Left ventricle myocardium inferior (tissue), 1 donor: ENCODE measurements at places on chromosomes 16 and 17. TPM values are rescaled to one million over a fixed set of nuclear protein-coding genes. Genes with fewer than 3 reads are reported as not detected.

DNA sequence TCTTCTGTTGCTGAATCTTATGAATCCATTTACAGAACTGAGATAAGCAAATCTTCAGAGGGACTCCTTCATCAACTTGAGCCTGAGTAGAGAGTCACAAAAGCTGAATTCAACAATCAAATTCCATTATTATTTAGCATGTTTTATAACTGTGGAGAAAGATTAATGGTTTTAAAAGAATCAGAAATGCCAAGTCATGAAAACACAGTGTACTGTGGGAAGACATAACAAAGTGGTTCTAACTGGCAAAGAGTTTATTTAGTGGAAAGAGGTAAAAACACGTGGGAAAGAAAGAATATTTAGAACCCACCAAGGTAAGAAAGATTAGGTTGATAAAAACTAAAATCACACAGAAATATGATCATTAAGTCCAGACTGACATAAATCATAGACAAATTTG is 5.0 kb downstream of the ERI2 start:
- peaks cover 24% of the 10 kb centered on the region for H3K4me1 ChIP-seq
- no peak overlapping the region for H3K4me3 ChIP-seq
- H3K36me3 ChIP-seq = peaks cover 32% of the 10 kb centered on the region
- H3K27ac ChIP-seq = no peak overlapping the region

DNA sequence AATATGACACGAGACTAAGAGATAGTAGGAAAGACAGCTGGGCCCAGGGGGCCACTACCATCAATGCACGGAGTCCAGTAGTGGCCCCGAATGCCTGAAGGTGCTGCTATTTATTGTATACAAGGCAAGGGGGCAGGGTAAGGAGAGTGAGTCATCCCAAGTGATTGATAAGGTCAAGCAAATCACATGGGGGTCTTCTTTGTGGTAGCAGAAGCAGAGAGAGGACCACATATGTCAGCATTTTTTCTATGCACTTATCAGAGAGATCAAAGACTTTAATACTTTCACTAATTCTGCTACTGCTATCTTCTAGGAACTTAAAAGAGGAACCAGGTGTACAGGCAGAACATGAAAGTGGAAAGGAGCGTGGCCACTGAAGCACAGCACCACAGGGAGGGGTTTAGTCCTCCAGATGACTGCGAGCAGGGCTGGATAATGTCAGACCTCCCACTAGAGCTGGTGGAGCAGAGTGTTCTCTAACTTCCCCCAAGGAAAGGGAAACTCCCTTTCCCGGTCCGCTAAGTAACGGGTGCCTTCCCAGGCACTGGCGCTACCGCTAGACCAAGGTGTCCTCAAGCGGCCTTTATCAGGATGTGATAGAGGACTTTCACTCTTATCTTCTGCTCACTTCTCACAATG is 26.4 kb upstream of the ARL4D start:
- peak overlapping the region; percentile 1 for H3K4me3 ChIP-seq
- DNase-seq = peak; percentile 40
- no peaks in the 10 kb centered on the region for H3K36me3 ChIP-seq

DNA sequence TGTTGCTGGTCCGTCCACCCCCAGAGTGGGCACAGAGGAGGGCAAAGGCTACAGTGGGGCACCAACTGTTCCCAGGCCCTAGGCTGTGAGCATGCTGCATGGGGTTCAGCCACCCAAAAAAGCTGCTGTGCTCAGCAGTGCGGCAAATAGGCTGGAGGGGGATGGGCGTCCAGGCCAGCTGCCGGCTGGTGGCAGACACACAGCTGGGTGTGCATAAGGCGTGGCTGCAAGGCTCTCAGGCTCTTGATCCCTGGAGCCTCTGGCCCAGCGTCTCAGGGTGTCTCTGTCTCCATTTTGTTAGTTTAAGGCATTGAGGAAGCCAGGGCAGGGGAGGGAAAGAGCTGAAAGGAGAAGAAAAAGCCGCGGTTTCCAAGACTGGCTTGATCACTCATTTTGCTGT is 8.8 kb downstream of the RPL19 start:
- H3K27ac ChIP-seq = peak overlapping the region; percentile 50
- peaks cover 38% of the 10 kb centered on the region for H3K4me1 ChIP-seq
- DNase-seq = no peak
- peak overlapping the region; percentile 66 for H3K4me3 ChIP-seq

DNA sequence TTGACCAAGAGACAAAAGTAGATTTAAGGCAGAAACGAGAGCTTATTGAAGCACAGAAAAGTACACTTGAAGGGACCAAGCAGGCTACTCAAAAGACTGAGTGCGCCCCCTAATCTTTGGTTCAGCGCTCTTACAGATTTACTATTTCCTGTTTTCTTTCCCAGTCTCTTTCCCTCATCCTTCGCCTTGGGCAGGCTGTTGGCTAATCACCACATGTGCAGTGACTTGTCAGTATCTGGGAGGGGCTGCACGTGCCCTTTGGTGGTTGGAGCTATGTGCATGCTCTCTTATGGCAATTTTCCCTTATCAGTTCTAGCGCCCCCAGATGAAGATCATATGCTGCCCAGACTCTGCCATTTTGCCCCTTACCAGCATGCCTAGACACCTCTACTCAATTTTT is 35.4 kb upstream of the SHISA6 start:
- no peaks in the 10 kb centered on the region for H3K4me1 ChIP-seq
- no peak for DNase-seq
- H3K36me3 ChIP-seq = no peaks in the 10 kb centered on the region
- H3K27ac ChIP-seq = no peak overlapping the region
- H3K4me3 ChIP-seq = no peak overlapping the region
- no peaks in the 10 kb centered on the region for H3K27me3 ChIP-seq

- peaks cover 12% of the 10 kb centered on the region for H3K4me1 ChIP-seq
- H3K4me3 ChIP-seq = no peak overlapping the region
- no peaks in the 10 kb centered on the region for H3K27me3 ChIP-seq
- no peak for DNase-seq
- peaks cover 6% of the 10 kb centered on the region for H3K36me3 ChIP-seq
- no peak overlapping the region for H3K27ac ChIP-seq
Observed at GRCh38 chr17:81189670-81190530, 23.9 kb upstream of the AATK start.

DNA sequence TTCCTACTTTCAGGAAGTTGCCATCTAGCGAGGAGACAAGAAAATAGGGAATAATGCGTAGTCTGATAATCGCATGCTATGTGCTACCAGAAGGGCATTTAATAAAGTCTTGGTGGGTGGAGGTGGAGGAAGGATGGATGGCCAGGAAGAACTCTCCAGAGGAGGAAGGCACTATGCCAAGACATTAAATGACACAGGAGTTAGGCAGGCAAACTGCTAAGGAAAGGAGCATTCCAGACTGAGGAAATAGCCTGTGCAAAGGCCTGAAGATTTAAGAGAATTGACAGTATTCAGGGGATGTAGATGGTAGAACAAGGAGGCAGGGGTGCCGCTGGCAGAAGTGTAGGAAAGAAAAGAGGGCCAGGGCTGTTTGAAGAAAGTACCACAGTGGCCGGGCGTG is 19.3 kb upstream of the ARHGAP44 start:
- DNase-seq = no peak
- no peak overlapping the region for H3K27ac ChIP-seq
- H3K4me1 ChIP-seq = peaks cover 13% of the 10 kb centered on the region
- H3K36me3 ChIP-seq = no peaks in the 10 kb centered on the region
- no peaks in the 10 kb centered on the region for H3K27me3 ChIP-seq

DNA sequence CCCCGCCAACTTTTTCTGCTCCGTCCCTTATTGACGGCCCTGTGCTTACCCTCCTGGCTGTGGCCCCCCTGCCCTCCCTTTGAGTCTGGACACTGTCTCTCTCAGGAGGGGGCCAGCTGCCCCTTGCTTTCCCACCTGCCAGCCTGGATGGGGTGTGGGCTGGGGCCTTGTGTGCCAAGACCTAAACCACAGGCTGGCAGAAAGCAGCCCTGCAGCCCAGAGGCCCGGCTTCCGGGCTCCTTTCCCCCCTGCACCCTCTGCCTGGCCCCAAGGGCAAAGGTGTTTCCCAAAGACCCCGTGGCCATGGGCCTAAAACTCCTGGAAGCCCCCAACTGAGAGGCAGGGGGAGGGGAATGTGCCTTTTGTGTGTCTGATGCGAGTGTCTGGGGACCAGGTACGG is 17.5 kb downstream of the GPT2 start:
- H3K4me1 ChIP-seq = peaks cover 19% of the 10 kb centered on the region
- H3K27me3 ChIP-seq = no peaks in the 10 kb centered on the region
- no peak for DNase-seq
- H3K27ac ChIP-seq = no peak overlapping the region
- H3K4me3 ChIP-seq = no peak overlapping the region
- no peaks in the 10 kb centered on the region for H3K36me3 ChIP-seq

DNA sequence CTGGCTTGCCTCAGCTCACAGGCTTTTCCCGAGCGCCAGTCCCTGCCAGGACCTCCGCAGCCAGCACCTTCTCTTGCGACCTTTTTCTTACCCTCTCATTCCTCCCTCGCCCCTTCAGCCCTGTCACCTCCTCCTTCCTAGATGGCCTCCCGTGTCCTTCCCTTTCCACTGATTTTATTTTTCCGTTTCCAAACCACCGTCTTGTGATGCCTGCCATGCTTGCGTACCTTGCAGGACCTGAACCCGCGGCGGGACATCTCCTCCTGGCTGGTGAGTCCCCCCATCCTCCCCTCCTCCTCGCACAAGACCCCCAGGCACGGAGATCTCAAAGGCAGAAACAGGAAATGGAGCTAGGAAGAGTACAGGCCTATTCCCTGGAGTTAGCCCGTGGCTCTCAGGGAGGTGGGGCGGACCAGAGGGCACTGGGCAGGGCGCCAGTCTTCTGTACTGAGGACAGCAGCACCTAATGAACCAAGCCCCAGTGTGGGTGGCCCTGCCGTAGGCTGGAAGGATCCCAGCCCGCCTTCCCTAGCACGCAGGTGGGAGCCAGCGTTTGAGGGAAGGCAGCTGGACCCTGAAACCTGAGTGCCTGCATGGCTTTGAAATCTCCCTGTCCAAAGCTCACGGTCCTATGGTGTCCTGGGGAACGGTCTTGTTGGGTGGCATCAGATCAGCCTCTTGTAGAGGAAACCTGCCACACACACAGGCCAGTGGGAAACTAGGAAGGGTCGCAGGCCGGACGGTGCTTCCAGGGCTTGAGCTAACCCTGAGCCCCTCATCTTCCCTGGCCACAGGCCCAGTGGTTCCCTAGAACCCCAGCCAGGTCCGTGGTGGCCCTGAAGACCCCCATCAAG is 612 bp downstream of the CISD3 start:
- peak; percentile 84 for DNase-seq
- H3K4me3 ChIP-seq = peak overlapping the region; percentile 81
- H3K4me1 ChIP-seq = peaks cover 71% of the 10 kb centered on the region
- no peaks in the 10 kb centered on the region for H3K27me3 ChIP-seq
- H3K27ac ChIP-seq = peak overlapping the region; percentile 97

- H3K27me3 ChIP-seq = no peaks in the 10 kb centered on the region
- H3K36me3 ChIP-seq = no peaks in the 10 kb centered on the region
- no peak overlapping the region for H3K27ac ChIP-seq
Observed at GRCh38 chr17:66397486-66397885, 95.1 kb downstream of the PRKCA start.

DNA sequence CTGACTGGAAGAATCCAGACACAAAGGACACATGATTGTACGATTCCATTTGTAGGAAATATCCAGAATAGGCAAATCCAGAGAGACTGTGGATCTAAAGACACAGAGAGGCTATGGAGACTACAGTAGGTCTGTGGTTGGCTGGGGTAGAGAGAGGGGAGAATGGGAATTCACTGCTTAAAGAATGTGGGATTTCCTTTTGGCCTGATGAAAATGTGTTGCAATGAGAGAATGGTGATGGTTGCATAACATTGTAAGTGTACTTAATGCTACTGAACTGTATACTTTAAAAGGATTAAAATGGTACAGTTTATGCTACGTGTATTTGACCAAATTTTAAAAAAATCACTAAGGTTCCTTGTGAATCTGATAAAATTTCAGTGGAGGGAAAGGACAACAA is 62.1 kb downstream of the GPRC5B start:
- H3K27ac ChIP-seq = no peak overlapping the region
- DNase-seq = no peak
- H3K36me3 ChIP-seq = peaks cover 7% of the 10 kb centered on the region
- no peak overlapping the region for H3K4me3 ChIP-seq

- H3K4me3 ChIP-seq = no peak overlapping the region
- peaks cover 18% of the 10 kb centered on the region for H3K4me1 ChIP-seq
- no peak for DNase-seq
- H3K27me3 ChIP-seq = no peaks in the 10 kb centered on the region
- no peak overlapping the region for H3K27ac ChIP-seq
- H3K36me3 ChIP-seq = no peaks in the 10 kb centered on the region
Observed at GRCh38 chr17:57412520-57413096, 156.3 kb downstream of the MSI2 start.

DNA sequence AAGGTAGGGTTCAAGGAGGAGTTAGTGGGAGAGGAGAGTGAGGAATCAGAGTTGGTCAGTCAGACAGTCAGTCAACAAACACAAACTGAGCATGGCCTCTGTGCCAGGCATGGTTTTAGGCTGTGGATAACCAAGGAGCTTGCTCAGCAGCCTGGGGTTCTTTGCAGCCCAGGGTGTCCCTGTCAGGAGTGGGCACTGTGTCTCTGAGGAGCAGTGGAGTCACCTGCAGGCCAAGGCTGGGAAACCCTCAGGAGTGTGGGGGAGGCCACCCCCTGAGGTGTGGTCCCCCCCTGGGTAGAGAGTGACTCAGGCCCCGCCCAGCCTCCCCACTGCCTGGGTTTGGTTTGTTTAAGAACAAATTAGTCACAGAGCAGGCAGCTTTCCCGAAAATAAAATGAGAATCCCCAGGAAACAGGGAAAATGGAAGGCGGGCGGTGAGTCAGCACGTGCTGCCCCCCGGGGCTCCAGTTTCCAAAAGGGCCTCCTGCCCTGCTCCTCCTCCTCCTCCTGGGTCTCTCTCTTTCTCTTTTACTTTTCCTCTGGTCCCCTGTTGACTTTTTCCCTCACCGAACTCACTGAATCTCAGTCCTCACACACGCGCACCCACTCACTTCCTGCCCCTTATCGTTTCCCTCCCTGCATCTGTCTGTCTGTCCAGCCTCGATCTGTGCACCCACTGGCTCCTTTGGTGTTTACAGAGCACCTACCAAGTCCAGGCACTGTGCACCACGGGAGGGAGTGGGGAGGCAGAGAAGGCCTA is 44.3 kb downstream of the SOCS3 start:
- peaks cover 47% of the 10 kb centered on the region for H3K4me1 ChIP-seq
- H3K4me3 ChIP-seq = peak overlapping the region; percentile 15
- peak overlapping the region; percentile 78 for H3K27ac ChIP-seq
- no peaks in the 10 kb centered on the region for H3K27me3 ChIP-seq
- no peaks in the 10 kb centered on the region for H3K36me3 ChIP-seq
- DNase-seq = peak; percentile 76

- peaks cover 87% of the 10 kb centered on the region for H3K27me3 ChIP-seq
- peaks cover 19% of the 10 kb centered on the region for H3K4me1 ChIP-seq
- no peaks in the 10 kb centered on the region for H3K36me3 ChIP-seq
- no peak for DNase-seq
- no peak overlapping the region for H3K4me3 ChIP-seq
Observed at GRCh38 chr17:9643611-9644010, 1.7 kb upstream of the USP43 start.

The KRT33B gene
- not detected for total RNA-seq

The PPP1R27 gene
- 0.25 TPM for total RNA-seq

The TNS4 gene
- total RNA-seq = not detected

The SCGB1C2 gene
- total RNA-seq = not detected

The NOMO2 gene
- 205 TPM for total RNA-seq

The CEP20 gene
- 30.7 TPM for total RNA-seq
